ENCODE measurements at places on chromosomes 1 and 21.

GRCh38 chr1:32538887-32539583, at the start of gene ZBTB8A:
Gene ZBTB8A, plus strand, starts transcription at chr1:32539427. Its CDS starts 53,505 bp downstream, at chr1:32592932.
- no peak for DNase-seq

- no peak for DNase-seq
These were observed 4.5 kb upstream of the EDEM3 start for GRCh38 chr1:184759112-184759511.

- DNase-seq: no peak
These were observed 129.5 kb downstream of the TENT5C start for GRCh38 chr1:117735045-117735992.

- no peak for DNase-seq
These were observed 2.5 kb downstream of the KIF21B start for GRCh38 chr1:201020721-201021629.

- no peak for DNase-seq
These were observed 595 bp downstream of the AK2 start for GRCh38 chr1:33036051-33036525.

- DNase-seq: no peak
These were observed 199.4 kb downstream of the GABPA start for GRCh38 chr21:25934130-25934529.

DNA sequence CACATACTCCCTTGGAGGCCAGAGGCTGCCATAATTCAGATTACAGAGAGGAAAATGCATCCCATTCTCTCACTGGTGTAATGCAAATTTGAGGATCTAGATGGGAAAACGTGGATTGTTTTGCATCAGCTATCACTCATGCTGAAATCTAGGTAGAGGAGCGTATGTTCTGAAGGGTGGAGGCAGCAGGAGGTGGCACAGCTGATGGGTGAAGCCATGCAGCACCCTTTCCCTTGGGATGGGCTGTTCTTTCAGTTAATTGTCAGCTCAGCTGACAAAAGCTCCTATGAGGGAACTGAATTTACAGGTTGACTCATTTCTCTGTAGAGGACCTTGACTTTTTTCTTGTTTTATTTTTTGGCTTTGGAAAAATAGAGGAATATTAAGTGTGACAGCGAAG, 41.8 kb downstream of the CAMTA1 start:
- no peak for DNase-seq

DNA sequence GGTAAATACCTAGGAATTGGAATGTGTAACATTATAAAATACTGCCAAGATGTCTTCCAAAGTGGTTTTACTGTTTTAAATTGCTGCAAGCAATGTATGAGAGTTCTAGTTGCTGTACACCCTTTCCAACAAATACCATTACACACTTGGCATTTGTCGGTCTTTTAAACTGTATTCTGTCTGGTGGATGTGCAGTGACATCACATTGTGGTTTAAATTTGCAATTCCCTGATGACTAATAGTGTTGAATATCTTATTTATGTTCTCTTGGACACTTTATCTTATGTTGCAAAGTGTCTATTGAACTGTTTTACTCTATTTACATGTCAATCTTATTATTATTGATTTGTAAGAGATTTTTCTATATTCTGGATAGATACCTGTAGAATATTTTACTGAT, 561.2 kb upstream of the B3GALT2 start:
- DNase-seq: no peak

DNA sequence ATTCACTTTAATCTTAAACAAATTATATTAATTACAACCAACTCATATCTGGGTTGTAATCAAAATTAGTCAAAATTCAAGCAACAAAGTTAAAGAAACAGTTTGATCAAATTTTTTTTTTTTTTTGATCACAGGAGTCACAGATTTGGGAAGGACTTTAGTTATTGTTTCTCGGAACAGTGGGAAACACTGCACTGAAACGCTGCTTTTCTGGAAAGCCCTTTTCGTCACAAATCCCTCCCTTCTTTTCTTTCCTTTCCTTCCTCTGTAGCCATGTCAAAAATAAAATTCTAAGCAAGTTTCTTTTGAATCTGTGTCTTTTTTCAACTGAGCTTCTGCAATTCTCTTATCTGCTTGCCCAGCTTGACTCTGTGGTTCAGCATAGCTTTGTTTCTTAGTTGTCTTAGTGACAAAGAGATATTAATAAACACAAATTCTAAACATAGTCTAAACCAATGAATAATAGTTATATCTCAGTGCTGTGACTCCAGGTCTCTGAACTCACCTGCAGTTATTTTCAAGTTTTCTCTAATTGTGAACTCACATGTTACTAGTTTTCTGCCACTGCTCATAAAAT, 53.8 kb downstream of the PTGS2 start:
- no peak for DNase-seq

DNA sequence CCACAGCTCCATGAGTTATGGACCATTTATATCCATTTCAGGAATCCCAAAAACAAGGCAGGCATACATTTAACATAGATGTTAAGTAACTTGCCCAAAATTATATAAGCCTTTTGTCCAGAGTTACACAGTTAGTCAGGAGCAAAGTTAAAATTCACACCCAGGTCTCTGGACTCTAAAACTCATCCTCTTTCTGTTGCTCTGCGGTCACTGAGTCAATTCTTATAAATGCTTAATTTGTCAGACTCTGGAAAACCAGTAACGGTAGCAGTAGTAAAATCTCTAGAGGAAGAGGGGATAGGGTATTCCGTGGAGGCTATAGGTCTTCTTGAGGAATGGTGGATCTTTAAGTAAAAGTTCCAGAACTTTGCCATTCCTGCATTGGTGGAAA, 223.6 kb upstream of the JUN start:
- DNase-seq: no peak

- DNase-seq: no peak
These were observed 35.1 kb upstream of the RGS7 start for GRCh38 chr1:241391926-241392710.

GRCh38 chr1:93347334-93347899, 1.7 kb downstream of the DR1 start:
- no peak for DNase-seq

- DNase-seq: no peak
These were observed 60.0 kb upstream of the ATP5PO start for GRCh38 chr21:33975548-33976081.

DNA sequence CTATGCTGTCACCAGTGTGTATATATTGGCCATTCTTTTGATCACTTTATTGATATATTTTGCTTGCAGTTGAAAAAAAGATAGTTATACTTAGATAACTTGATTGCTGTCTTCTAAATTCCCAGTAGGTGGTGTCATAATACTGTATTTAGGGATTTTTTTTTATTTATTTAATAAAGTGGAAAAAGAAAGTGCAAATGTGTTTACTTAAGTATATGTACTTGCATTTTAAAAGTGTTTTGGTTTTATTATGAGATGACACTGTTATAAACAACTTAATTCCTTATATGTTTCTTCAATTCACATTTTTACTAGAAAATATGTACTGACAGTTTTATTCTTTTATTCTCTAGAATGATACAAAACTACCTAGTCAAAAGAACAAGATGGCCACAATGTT, 164.8 kb downstream of the USP25 start:
- DNase-seq: no peak

DNA sequence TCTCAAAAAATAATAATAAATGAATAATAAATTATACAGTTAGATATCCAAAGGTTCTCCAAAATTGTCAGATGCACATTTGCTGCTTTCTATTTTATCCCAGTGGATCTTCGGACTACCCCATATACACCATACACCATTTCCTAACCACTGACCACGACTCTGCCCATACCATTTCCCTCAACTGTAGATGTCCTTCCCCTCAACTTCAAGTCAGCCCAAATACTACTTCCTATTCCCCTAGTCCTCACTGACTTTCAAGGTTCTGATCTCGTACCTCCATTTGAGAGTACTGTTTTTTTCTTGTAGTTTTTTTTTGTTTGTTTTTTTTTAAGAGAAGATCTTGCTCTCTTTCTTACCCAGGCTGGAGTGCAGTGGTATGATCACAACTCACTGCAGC, 19.6 kb downstream of the EIF4G3 start:
- DNase-seq: no peak

DNA sequence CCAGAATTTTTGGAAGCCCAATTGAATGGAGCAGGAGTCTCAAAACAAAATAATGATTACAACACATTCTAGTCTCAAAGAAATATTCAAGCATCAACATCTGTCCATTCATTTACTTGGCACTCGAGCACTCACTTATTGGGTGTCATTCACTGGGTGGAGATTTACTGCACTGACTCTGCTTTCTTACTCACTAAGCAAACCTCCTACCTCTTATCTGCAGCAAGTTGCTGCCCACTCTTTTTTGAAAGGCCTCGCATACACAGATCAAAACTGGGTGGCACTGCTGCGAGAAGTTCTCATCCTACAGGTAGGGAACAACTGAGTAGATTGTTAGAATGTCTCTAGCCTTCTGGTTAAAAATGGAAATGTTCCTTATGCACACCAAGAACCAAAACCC, 18.0 kb downstream of the RHBDL2 start:
- no peak for DNase-seq

DNA sequence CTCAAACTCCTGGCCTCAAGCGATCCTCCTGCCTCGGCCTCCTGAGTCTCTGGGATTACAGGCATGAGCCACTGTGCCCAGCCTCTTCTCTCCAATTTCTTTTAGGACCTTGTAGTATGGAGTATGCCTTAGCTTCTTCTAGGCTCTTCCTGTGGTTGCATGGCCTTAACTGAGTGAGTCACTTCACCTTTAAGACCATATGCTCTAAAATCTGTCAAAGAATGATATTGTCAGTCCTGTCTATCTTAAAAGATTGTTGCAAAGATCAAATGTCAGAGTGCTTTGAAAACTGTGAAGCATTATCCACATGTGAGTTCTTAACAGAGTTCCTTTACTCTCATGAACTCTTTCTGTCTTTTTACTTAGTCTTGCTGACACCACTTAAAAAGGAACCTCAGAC, 37.2 kb downstream of the ATP2B4 start:
- no peak for DNase-seq

DNA sequence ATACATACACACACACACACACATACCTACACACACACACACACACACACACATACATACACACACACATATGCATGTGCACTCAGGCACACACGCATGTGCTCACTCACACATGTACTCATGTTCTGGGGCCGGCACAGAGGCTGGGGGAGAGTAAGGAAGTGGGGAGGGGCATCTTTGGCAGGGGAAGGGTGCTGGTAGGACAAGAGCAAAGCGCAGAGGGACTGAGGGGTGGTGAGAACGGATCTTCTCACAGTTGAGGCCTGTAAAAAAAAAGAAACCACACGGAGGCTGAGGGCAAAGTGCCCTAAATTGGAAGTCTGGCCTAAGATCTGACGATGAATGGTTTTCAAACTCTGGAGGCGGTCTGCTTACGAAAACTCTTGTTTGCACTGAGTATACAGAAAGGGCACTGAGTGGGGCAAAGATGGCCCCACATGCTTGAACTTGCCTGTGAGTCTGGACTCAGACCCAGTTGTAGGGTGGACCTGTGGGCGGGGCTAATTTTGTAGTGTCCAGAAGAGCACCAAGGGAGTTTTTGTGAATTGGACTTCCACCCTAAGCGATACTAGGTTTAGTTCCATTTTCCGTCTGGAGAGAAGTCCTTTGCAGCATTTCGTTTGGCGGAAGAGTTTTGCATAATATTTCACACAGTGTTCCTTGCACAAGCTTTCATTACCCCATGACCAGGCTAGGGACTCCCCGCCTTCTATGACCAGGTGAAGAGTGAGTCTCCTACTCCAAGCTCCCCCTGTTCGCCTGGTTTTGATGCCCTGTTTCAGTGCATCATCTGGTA, 79.3 kb upstream of the LYST start:
- no peak for DNase-seq

DNA sequence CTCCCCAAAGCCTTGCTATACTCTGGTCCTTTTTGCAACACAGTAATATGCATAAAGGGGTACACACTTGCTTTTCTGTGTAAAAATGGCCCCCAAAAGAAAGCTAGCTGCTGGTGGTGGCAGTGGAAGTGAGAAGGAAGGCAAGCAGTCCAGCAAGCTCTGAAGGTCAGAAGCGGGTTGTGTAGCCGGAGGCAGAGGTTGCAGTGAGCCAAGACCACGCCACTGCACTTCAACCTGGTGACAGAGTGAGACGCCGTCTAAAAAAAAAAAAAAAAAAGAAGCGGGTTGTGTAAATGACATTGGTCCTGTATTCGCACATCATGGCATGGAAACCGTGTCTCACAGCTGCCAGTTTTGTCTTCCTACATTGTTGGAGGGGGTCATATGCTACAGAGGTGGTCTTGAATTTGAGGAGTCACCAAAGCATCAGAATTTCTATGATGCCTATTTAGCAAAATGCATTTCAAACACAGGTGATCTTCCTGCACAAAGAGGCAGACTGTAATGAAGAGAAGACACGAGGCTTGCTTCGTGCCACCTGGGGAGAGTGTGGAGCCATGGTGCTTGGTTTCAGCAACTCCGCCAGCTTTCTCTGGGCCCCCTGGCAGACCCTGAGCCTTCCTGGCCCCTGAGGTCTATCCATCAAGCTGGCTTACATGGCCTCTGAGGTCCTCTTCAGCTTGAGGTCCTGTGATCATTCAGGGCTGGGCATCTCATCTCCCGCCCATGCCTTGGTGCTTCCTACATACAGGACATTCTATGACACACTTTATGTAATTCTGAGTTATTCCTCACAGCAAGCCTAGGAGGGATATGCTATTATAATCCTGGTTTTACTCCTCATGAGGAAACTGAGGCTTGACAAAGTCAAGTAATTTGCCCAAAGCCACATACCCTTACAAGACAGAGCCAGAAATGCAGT, 71.0 kb downstream of the TOMM20 start:
- DNase-seq: no peak

DNA sequence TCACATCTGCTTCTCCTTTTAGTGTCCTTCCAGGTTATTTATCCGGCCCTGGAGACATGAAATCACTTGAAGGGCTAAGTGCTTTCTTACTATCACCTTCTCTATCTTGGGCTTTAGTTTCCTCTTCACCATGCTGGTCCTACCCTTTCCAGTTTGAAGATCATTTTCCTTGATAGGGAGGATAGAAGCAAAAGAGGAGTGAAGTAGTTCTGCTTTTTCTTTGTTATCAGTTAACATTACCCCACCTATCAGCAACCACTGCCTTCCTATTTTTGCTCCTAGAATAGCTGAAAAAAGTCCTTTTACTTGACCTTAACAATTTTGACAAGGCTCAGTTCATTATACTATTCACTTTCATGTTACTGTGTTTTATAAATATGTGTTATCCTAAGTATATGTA, 19.4 kb downstream of the RGL1 start:
- DNase-seq: no peak

- DNase-seq: no peak
These were observed 478.2 kb downstream of the NPHP4 start for GRCh38 chr1:5513846-5514526.

- no peak for DNase-seq
These were observed 108.8 kb downstream of the ADAMTS1 start for GRCh38 chr21:26736449-26736848.

DNA sequence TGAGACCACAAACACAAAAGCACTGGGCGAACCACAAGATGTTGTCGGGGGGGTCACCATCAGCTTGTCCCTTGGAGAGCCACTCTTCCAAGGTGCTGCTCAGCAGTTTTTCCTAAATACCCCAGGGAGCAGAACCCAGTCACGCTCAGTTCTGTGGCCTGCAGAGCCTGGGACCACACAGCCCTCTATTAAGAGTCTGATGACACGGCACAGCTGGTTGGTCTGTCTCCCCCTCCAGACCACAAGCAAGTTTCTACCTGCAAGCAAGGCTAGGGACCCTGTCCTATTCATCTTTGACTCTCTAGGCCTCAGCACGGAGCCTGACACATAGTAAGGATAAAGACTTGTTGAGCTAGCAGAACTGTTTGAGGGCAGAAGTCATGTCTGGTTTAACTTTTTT, 28.5 kb downstream of the SLC9A1 start:
- no peak for DNase-seq

GRCh38 chr1:40803447-40803846, 19.9 kb downstream of the KCNQ4 start:
- no peak for DNase-seq

All from omental fat pad (tissue), 4 donors.